ENCODE measurements at places on chromosomes 11 and 22. TPM values are rescaled to one million over a fixed set of nuclear protein-coding genes. Genes with fewer than 3 reads are reported as not detected.

GRCh38 chr11:29093416-29094120 is 923.3 kb downstream of the KCNA4 start:
- no peak overlapping the region for H3K27ac ChIP-seq
- no peaks in the 10 kb centered on the region for H3K36me3 ChIP-seq
- no peaks in the 10 kb centered on the region for H3K4me1 ChIP-seq
- no peaks in the 10 kb centered on the region for H3K27me3 ChIP-seq

- DNase-seq: no peak
- H3K4me3 ChIP-seq: no peak overlapping the region
- H3K4me1 ChIP-seq: no peaks in the 10 kb centered on the region
- no peaks in the 10 kb centered on the region for H3K27me3 ChIP-seq
- H3K36me3 ChIP-seq: no peaks in the 10 kb centered on the region
Measured at GRCh38 chr11:92500453-92500852, 275.8 kb downstream of the FAT3 start.

The GAL3ST3 gene
- 0.70 TPM for total RNA-seq

The GAL3ST1 gene
- not detected for total RNA-seq

The OR8G5 gene
- total RNA-seq: not detected

DNA sequence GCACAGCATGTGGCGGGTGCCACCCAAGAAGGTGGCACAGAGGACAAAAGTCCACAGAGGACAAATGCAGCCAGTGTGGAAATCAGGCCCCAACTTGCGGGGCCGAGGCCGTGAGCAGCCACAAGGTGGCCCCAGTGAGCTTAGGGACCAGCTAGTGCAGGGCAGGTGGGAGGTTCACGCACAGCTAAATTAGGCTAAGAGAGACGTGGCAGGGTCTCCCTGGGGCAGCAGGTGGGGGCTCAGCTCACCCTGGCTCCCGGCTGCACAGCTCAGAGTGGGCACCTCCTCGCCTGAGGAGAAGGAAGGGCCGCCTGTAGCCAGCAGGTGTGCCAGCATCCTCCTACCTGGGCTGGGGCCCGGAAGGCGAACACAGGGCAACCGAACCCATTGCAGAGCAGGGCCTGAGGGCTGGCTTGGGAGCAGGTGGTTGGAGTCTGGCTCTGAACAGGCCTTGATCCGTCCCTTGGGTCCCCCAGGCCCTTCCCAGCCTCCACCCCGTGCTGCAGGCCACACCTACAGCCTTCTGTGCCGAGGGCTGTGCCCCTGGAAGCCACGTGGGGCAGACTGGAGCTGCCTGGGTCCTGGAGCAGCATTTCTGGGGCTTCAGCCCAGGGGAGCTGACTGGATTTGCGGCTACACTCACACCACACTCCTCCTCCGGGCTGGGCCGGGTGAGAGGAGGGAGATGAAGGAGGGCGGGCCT is 26.1 kb upstream of the CELSR1 start:
- no peaks in the 10 kb centered on the region for H3K27me3 ChIP-seq
- H3K27ac ChIP-seq: no peak overlapping the region
- peaks cover 4% of the 10 kb centered on the region for H3K4me1 ChIP-seq
- H3K4me3 ChIP-seq: no peak overlapping the region

The TSKU gene
- total RNA-seq: 3.7 TPM

DNA sequence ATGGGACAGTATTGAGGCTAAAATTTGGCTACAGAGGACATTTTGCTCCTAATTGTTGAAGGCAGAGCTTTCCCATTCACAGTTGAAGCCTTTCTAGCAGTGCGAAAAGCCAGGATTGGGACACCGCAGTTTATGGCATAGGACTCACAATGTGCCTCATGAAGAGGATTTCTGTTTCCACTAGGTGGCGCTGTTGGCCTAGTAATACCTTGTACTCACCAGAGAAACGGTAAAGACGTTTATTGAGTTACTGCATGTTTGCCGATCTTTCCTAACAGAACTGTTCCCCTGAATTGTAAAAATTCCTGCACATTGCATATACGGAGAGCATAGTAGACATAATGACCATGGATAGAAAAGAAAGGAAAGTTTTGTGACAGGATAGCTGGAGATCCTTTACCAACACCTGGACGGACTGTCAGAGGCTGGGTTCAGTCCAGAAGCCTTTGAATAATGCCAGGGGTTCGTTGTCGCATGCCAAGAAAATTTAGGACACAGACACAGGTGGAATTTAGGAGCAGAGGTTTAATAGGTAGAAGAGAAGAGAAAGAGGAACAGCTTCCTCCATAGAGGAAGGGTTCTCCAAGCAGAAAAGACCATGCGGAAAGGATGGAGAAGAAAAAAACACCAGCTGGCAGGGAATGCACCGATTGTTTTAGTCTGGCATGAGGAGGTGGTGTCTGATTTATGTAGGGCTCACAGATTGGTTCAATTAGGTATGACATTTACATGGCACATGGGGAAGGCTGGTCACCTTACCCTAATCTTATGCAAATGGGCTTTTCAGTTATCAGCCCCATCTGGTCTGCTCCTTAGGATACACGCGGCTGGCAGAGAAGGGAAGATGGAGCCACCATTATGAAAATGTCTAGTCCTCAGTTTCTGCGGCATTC is 10.8 kb upstream of the OR51D1 start:
- H3K4me3 ChIP-seq: no peak overlapping the region
- H3K36me3 ChIP-seq: peaks cover 6% of the 10 kb centered on the region
- H3K27ac ChIP-seq: no peak overlapping the region
- no peaks in the 10 kb centered on the region for H3K4me1 ChIP-seq

- no peaks in the 10 kb centered on the region for H3K36me3 ChIP-seq
- peaks cover 10% of the 10 kb centered on the region for H3K27me3 ChIP-seq
- H3K27ac ChIP-seq: no peak overlapping the region
- H3K4me1 ChIP-seq: peaks cover 29% of the 10 kb centered on the region
- DNase-seq: no peak
- H3K4me3 ChIP-seq: no peak overlapping the region
Measured at GRCh38 chr22:35349704-35350538, 31.0 kb upstream of the HMOX1 start.

DNA sequence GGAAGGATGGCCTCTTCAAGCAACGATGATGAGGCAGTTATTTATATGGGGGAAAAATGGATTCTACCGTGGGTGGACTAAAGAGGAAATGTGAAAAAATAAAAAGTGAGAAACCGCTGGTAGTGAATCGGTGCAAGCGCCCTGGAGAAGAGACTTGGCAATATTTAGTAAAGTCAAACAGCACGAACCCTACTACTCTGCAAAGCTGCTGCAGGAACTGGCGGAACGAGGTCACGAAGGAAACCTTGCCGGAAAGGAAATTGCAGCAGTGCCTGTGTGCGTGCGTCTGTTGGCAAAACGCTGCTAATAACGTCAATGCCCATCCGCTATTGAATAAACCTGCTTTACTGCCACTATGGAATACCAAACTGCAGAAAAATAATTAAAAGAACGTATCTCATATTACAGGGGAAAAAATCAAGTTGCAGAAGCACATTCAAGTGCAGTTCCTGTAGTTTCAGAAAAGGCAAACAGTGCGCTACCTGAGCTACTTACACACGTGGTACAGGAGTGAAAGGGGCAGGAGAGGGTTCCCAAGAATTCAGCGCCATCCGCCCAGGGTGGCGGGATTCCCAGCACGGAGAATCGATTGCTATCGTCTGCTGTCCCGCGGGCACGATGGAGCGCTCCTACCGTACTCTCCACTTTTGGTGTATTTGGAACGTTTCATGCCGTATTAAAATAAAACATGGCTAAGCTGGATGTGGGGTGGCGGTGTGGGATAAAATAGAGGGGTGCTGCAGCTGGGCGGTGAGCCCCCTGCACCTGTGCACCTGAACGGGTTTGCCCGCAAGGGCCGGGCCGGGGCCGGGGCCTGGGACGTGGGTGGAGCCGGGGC is 585 bp upstream of the NADSYN1 start:
- H3K27me3 ChIP-seq: no peaks in the 10 kb centered on the region
- H3K36me3 ChIP-seq: peaks cover 14% of the 10 kb centered on the region
- peaks cover 43% of the 10 kb centered on the region for H3K4me1 ChIP-seq

- H3K27ac ChIP-seq: no peak overlapping the region
- H3K4me3 ChIP-seq: no peak overlapping the region
- peaks cover 13% of the 10 kb centered on the region for H3K27me3 ChIP-seq
Measured at GRCh38 chr22:27335102-27335660, 466.4 kb downstream of the MN1 start.

GRCh38 chr11:32215157-32215556 is 124.3 kb downstream of the RCN1 start:
- no peak for DNase-seq
- H3K36me3 ChIP-seq: no peaks in the 10 kb centered on the region
- no peak overlapping the region for H3K4me3 ChIP-seq
- H3K27me3 ChIP-seq: peaks cover 10% of the 10 kb centered on the region
- H3K4me1 ChIP-seq: no peaks in the 10 kb centered on the region

GRCh38 chr11:117830072-117830471 is 5.5 kb upstream of the FXYD2 start:
- peaks cover 38% of the 10 kb centered on the region for H3K4me1 ChIP-seq
- H3K27ac ChIP-seq: peak overlapping the region; percentile 74
- DNase-seq: no peak
- no peaks in the 10 kb centered on the region for H3K27me3 ChIP-seq
- H3K36me3 ChIP-seq: no peaks in the 10 kb centered on the region
- H3K4me3 ChIP-seq: peak overlapping the region; percentile 24

The CLTCL1 gene
- total RNA-seq: 0.52 TPM

- H3K4me3 ChIP-seq: no peak overlapping the region
- peaks cover 42% of the 10 kb centered on the region for H3K4me1 ChIP-seq
- peak overlapping the region; percentile 76 for H3K27ac ChIP-seq
- H3K27me3 ChIP-seq: no peaks in the 10 kb centered on the region
Measured at GRCh38 chr11:119248750-119249670, 42.9 kb downstream of the CBL start.

GRCh38 chr11:4511282-4512245 is 29.1 kb downstream of the OR52K1 start:
- peaks cover 13% of the 10 kb centered on the region for H3K27me3 ChIP-seq
- H3K4me3 ChIP-seq: no peak overlapping the region
- H3K4me1 ChIP-seq: peaks cover 5% of the 10 kb centered on the region
- no peak for DNase-seq

- no peak overlapping the region for H3K4me3 ChIP-seq
- DNase-seq: no peak
- H3K4me1 ChIP-seq: peaks cover 2% of the 10 kb centered on the region
- peaks cover 37% of the 10 kb centered on the region for H3K36me3 ChIP-seq
Measured at GRCh38 chr11:13701506-13701905, 33.0 kb downstream of the FAR1 start.

The APOBEC3A gene
- not detected for total RNA-seq

DNA sequence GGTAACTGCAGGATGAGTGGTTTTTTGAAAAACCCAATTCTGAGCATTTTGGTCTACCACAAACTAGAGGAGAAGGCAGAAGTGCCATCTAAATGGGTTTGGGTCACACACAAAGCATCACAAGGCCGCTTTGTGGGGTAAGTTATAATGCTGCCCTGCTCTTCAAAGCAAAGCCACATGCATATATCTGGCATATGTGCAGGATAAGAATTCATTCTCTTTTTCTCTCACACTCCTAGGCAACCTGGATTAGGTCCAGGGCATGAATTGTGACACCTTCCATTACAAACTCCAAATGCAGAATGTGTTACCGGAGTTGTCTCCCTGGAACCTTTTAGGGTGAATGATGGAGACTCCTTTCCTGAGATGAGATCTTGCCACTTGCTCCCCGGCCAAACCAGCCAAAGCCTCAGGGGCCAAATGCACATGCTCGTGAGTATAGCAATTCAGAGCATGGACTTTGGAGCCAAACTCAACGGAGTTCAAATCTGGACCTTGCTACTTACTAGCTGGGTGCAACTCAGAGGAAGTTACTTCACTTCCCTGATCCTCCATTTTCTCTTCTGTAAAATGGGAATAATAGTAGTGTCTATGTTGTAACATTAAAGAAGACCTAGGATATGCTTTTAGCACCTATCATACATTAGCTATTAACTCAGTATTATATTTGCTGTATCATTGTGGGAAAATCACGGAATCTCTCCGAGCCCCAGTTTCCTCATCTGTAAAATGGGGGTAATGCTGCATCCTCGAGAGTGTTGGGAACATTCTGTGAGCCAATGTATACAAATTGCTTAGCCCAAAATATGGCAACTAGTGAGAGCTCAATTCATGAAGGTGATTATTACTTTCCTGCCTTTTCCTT is 96.6 kb downstream of the COMMD9 start:
- H3K4me1 ChIP-seq: no peaks in the 10 kb centered on the region
- H3K27me3 ChIP-seq: no peaks in the 10 kb centered on the region
- H3K27ac ChIP-seq: no peak overlapping the region
- no peak overlapping the region for H3K4me3 ChIP-seq
- no peak for DNase-seq
- no peaks in the 10 kb centered on the region for H3K36me3 ChIP-seq

DNA sequence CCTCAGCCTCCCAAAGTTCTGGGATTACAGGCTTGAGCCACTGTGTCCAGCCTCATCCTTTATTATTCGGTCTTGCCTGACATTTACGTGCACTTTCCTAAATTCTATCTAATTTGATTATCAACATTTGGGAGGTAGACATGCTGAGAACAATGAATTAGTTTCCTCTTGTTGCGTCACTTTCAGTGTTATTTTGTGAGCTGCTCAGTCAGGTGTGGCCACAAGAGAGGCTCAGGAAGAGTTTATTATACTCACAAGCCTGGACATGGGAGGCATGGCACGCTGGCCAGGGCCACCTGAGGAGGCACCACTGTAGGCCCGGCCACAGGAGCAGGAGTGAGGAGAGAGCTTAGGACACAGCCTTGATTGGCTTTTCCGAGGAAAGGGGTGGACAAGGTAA is 59.7 kb upstream of the RBFOX2 start:
- H3K4me3 ChIP-seq: no peak overlapping the region
- no peak overlapping the region for H3K27ac ChIP-seq
- no peaks in the 10 kb centered on the region for H3K27me3 ChIP-seq
- H3K36me3 ChIP-seq: no peaks in the 10 kb centered on the region
- H3K4me1 ChIP-seq: no peaks in the 10 kb centered on the region

DNA sequence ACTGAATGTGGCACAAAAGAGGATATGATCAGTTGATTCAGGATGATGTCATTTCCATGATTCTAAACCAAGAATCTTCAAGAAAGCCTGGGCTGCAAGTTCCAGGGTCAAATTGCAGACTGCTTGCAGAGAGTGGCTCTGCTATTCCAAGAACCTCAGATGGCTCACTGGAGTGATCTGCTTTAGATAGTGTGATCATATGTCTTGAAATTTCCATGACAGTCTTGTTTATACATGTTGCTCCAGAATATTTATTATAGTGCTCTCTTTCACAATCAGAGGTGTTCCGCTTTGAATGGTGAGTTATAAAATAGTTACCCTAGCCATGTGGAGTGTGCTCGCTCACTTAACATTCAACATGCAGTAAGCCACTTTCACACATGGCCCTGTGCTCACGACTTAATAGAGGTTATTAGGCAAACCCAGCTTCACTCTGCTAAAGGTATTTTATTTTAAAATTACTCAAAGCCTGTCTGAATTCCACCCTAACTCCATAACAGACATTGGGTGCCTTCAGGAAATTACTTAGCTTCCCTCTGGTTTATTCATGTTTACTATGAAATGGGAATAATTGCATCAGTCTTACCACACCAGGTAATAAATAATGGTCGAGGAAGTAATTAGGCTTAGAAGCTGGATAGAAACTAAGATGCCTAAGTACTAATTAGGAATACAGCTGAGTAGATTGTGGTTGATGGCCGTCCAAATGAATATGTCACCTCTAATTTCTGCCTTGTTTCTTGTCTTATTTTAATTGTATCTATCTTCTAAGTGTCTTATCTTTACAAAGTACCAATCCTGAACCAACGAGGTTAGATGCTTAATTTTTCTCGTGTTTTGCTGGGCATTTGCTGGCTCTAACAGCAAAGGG is 187.9 kb downstream of the ETS1 start:
- DNase-seq: no peak
- no peak overlapping the region for H3K27ac ChIP-seq
- no peak overlapping the region for H3K4me3 ChIP-seq
- peaks cover 27% of the 10 kb centered on the region for H3K4me1 ChIP-seq
- H3K36me3 ChIP-seq: no peaks in the 10 kb centered on the region
- no peaks in the 10 kb centered on the region for H3K27me3 ChIP-seq

GRCh38 chr11:74687237-74688023 is 43.8 kb downstream of the CHRDL2 start:
- no peak overlapping the region for H3K27ac ChIP-seq
- no peaks in the 10 kb centered on the region for H3K36me3 ChIP-seq
- H3K27me3 ChIP-seq: peaks cover 24% of the 10 kb centered on the region
- no peak for DNase-seq

All from activated naive CD8-positive, alpha-beta T cell treated with anti-CD3 and anti-CD28 coated beads for 36 hours (primary cell).